ENCODE measurements at places on chromosomes 16 and 17. TPM values are rescaled to one million over a fixed set of nuclear protein-coding genes. Genes with fewer than 3 reads are reported as not detected.

DNA sequence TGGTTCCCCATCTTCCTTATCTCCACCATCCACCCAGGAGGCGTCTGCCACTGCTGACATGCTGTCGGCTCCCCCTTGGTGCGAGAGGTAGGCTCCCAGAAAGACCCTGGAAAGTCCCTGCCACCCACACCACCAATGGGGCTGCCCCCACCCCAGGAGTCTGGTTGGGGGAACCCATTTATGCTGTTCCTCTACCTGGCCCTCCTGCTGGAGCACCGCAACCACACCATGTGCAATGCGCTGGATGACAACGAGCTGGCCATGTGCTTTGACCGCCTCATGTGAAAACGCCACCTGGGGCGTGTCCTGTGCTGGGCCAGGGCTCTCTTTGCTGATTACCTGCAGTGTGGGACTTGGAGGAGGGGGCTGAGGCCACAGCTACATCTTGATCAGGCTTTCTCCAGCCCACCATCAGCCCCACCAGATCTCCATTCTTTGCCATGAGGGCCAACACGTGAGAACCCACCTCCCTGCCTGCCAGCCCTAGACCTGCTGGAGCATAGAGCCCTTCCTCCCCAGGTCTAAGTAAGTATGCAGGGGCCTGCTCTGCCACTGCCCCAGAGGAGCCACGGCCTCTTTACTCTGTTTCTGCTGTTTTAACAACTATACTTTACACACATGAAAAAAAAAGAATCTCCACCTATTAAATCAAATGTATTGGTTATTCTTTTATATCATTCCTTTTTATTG, 7.9 kb upstream of the ALDH3A1 start:
- H3K27ac ChIP-seq = no peak overlapping the region
- no peak for DNase-seq
- H3K4me3 ChIP-seq = no peak overlapping the region

DNA sequence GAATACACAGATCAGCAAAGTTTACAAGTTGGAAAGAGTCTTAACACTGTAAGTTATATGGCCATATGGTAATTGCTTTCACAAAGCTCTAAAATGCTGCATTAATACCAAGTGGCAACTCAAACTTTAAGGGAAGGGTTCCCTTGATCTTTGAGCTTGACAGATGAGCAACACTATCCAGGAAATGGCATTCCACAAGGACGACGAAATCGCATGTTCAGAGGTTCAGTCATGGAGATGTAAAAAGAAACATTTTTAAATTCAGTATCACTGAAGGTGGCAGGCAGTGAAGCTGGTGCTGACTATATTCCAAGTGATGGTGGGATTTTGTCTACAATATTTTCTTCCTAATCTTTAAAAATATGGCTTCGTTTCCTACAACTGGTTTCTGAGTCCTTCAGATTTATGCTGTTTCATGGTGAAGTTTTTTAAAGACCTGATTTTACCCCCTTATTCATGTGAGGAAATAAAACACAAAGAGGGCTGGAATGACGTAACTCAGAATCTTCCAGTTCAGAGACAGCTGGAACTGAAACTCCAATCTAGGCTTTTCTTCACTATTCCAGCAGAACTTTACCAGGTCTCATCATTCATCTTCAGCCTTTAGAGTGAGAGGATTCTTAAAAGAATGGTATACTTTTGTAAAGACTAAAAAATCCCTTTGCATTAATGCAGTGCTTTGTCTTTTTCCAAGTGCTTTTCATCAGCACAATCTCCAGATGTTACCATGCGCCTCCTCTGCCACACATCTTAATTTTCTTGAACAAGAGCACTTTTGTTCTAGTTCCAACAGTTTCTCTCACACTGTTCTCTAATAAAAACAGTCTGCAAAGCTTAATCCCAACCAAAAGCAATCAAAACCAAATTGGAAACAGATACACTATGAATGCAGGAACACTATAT, 20.2 kb downstream of the CHCT1 start:
- no peak overlapping the region for H3K27ac ChIP-seq
- peaks cover 18% of the 10 kb centered on the region for H3K36me3 ChIP-seq
- no peaks in the 10 kb centered on the region for H3K4me1 ChIP-seq
- no peak for DNase-seq
- no peak overlapping the region for H3K4me3 ChIP-seq

The AOC3 gene
- 1.2 TPM for total RNA-seq

The GAS7 gene
- total RNA-seq = 9.7 TPM

DNA sequence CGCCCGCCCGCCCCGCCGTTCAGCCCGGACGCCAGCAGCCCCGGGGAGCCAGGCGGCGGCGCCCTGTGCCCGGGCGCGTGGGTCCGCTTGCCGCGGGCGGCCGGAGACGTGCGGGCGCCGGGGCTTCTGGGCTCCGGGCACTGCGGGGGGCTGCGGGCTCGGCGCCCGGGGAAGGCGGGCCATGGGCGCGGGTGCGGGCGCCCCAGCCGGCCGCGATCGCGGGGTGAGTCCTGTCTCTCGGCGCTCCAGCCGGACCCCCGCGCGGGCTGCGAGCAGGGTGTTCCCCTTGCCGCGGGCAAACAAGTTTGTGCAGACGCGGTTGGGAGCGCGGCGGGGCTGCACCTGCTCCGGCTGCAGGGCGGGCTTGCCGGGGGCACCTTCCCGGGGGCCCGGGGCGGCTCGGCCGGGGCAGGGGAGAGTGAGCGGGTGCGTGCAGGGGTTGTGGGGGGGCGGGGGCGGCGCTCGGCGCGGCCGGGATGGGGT, 292 bp downstream of the WSCD1 start:
- no peaks in the 10 kb centered on the region for H3K36me3 ChIP-seq
- peaks cover 35% of the 10 kb centered on the region for H3K27me3 ChIP-seq
- no peak overlapping the region for H3K27ac ChIP-seq
- DNase-seq = no peak
- H3K4me1 ChIP-seq = no peaks in the 10 kb centered on the region

The ADAD2 gene
- total RNA-seq = 0.38 TPM

GRCh38 chr16:67939507-67940445, 3.1 kb upstream of the PSMB10 start:
- no peak overlapping the region for H3K4me3 ChIP-seq
- no peak overlapping the region for H3K27ac ChIP-seq
- no peaks in the 10 kb centered on the region for H3K27me3 ChIP-seq

- H3K4me3 ChIP-seq = no peak overlapping the region
- no peak overlapping the region for H3K27ac ChIP-seq
Measured at GRCh38 chr17:12050646-12051225, 30.1 kb downstream of the MAP2K4 start.

The CHD9NB gene
- 0.42 TPM for total RNA-seq

- H3K27me3 ChIP-seq = no peaks in the 10 kb centered on the region
- no peaks in the 10 kb centered on the region for H3K4me1 ChIP-seq
- H3K27ac ChIP-seq = peak overlapping the region; percentile 18
Measured at GRCh38 chr17:39548494-39549225, 59.1 kb downstream of the NEUROD2 start.

DNA sequence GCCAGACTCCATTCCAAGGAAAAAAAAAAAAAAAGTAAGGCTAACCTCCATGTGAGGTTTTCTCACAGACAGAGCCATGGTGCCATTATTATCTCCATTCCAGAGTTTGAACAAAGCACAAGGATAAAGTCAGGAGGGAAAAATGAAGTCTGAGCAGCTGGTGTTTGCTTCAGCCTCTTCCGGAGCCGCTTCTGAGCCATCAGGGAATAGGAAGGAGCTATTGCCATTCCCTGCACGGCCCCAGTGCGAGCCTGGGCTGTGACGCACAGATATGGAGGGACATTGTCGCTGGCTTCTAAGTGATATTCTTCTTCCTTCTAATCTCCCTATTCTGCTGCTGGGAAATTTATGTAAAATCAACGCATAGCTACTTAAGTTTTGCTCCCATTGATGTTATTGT, 69.5 kb upstream of the PIRT start:
- no peaks in the 10 kb centered on the region for H3K27me3 ChIP-seq
- DNase-seq = no peak
- no peaks in the 10 kb centered on the region for H3K36me3 ChIP-seq
- H3K4me1 ChIP-seq = no peaks in the 10 kb centered on the region
- H3K27ac ChIP-seq = no peak overlapping the region

- H3K4me3 ChIP-seq = no peak overlapping the region
- H3K27ac ChIP-seq = no peak overlapping the region
- no peaks in the 10 kb centered on the region for H3K36me3 ChIP-seq
- H3K4me1 ChIP-seq = no peaks in the 10 kb centered on the region
Measured at GRCh38 chr16:7325834-7326233, 6.8 kb upstream of the RBFOX1 start.

GRCh38 chr17:45581860-45582259, 91.3 kb upstream of the PLEKHM1 start:
- peaks cover 16% of the 10 kb centered on the region for H3K4me1 ChIP-seq
- H3K4me3 ChIP-seq = no peak overlapping the region
- no peak for DNase-seq
- no peaks in the 10 kb centered on the region for H3K27me3 ChIP-seq
- peaks cover 11% of the 10 kb centered on the region for H3K36me3 ChIP-seq

The ZNF771 gene
- 4.1 TPM for total RNA-seq

DNA sequence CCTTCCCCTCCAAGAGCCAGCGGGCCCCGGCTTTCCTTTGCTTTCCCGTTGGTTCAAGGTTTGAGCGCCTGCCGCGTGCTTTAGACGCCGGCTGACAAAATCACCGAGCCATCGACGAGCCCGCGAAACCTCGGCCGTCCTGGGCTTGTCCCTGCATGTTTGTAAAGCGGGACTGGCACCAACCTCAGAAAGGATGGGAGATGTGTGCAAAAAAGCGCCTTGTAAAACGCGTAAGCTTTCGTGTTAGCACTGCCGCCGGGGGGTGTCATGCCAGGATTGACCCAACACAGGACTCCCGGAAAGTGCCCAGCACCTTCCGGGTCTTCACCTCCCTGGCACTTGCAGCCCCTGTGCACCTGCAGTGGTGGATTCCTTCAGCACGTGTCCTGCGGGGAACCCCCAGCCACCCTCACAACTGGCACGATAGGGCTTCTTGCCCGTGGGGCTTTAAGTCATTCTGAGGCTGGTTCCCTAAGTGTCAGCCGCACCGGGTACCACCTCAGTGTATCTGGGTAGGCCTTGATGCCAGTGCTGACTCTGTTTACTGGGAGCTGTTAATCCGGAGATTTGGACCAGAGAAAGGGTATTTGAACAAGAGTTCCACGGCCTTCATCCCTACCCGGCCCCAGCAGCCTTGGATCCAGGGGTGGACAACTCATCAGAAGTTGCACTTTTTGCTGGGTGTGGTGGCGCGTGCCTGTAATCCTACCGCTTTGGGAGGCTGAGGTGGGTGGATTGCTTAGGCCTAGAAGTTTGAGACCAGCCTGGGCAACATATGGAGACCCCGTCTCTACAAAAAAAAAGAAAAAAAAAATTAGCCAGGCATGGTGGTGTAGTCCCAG, 817 bp downstream of the NDUFAF8 start:
- peak overlapping the region; percentile 86 for H3K4me3 ChIP-seq
- no peaks in the 10 kb centered on the region for H3K27me3 ChIP-seq
- peak overlapping the region; percentile 2 for H3K27ac ChIP-seq
- peaks cover 31% of the 10 kb centered on the region for H3K36me3 ChIP-seq

The ZNF469 gene
- 0.61 TPM for total RNA-seq

Measured in thymus (tissue), 14 donors.